Myocyte (in vitro differentiated cells): ENCODE measurements at places on chromosomes 7 and 10. TPM values are rescaled to one million over a fixed set of nuclear protein-coding genes. Genes with fewer than 3 reads are reported as not detected.
A peak's percentile ranks its signal among the peaks of the same experiment; 100 is the strongest.

- no peak for DNase-seq
These were observed 24.8 kb upstream of the MKI67 start for GRCh38 chr10:128151031-128151430.

DNA sequence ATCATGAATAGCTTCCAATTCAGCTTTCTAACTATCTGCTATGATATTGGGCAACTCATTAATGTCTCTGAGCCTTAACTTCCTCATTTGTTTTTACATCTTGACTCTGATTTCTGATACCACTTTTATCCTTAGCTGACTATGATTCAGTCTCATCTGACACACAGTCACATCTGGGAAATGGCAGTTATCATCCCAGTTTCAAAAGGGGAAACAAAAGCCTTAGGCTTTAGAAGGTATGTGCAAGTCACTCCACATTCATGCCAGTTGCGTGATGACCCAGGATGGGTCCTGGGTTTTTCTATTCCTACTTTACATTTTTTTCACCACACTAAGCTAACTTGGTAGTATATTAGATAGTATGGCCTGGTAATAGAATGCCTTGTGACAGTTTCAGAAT lies 12.7 kb downstream of the SCIN start:
- DNase-seq: peak; percentile 47

GRCh38 chr10:79331709-79332108 lies 15.6 kb upstream of the PPIF start:
- peak; percentile 41 for DNase-seq

DNA sequence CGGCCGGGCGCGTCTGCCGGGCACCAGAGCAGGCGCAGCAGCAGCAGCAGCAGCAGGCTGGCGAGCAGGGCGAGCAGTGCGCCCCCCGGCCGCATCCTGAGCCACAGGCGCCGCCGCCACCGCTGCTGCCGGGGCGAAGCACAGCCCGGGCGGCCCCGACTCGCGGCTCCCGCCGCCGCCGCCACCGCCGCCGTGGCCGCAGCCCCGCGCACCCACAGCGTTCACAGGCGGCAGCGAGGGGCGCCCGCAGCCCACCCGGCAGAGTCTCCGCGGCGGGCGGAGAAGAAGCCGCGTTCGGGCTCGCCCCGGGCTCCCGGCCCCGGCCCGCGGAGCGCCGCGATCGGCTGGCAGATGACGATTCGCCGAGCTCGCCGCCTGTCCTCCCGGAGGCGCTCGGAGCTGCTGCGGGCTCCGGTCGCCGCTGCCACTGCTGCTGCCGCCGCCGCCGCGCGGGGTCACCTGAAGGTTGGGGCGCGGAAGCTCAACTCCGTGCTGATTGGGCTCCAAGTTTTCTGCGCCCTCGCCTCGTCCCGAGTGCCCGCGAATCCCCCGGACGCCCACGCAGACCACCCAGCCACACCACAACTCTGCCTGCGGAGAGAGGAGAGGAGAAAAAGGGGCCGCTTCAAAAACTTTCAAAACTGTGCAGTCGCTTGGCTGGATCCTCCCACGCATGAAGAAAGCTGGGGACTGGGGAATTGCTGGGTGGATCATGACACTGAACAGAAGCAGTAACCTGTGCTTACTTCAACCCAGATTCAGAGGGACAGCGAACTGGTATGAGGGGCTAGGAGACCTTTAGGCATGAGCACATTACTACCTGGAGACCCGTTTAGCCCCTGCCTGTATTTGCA lies at the start of gene ST8SIA6:
TSS of gene ST8SIA6 (minus strand) at position 435 of the 854 bp plus-strand sequence. CDS start at position 95, 340 bp downstream.
- DNase-seq: peak; percentile 57

DNA sequence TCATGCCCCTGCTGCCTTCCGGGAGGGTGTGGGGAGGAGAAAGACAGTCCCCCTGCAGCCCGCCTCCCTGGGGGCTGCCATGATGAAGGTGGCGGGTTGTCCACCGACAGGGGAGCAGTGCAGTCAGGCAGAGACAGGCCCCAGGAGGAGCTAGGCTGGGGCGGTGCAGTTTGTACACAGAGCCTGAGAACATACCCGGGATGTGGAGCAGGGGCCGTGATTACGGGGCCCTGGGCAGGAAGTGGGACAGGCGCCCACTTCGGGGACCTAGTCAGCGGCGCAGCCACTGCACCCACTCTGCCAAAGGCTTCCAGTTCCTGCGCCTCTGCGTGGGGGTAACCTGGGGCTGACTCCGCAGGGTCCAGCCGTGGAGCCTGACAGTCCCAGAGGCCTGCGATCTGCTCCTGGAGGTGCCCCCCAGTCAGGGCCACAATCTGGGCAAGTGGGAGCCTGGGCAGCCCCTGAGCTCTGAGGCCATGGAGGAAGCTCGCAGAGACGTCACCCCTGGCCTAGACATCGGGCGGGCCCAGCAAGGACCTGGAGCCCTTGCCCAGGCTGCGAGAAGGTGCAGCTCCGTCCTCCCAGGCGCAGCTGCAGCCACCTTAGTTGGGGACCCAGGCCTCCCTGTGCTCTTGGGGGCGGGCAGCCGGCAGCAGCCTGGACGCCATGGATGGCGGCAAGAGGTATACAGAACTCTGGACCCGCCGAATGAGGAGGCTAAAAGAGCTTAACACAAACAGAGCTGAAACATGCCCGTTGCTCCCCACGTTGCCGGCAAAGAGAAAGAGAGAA lies 1356.8 kb downstream of the XPNPEP1 start:
- DNase-seq: no peak

GRCh38 chr10:12466704-12467305 lies 117.5 kb downstream of the CAMK1D start:
- peak; percentile 68 for DNase-seq

- peak; percentile 24 for DNase-seq
These were observed 994.4 kb upstream of the LRRTM3 start for GRCh38 chr10:65931291-65932070.

DNA sequence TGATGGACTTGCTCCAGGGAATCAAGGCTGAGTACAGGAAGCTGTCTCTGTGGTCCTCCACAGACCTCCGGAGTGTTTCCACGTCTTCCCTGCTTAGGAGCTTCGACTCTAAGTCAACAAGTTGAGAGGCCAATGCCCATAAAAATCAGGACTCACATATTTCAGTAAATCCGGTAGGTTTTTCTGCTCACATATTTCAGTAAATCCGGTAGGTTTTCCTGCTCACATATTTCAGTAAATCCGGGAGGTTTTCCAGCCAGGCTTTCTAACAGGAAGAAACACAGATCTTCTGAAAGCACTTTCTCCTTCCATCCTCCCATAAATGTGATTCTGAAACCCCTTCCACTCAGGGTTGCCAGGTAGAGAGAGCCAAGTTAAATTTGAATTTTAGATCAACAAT lies 340.1 kb upstream of the SHH start:
- no peak for DNase-seq

DNA sequence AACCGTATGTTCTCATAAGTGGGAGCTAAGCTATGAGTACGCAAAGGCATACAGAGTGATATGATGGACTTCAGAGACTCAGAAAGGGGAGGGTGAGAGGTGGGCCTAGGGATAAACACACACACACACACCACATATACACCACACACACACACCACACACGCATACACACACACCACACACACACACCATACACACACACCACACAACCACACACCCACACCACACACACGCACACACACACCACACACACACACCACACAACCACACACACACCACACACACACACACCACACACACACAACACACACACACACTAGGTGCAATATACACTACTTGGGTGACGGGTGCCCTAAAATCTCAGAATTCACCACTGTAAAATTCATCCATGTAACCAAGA lies 113.6 kb upstream of the ADAM12 start:
- DNase-seq: no peak

DNA sequence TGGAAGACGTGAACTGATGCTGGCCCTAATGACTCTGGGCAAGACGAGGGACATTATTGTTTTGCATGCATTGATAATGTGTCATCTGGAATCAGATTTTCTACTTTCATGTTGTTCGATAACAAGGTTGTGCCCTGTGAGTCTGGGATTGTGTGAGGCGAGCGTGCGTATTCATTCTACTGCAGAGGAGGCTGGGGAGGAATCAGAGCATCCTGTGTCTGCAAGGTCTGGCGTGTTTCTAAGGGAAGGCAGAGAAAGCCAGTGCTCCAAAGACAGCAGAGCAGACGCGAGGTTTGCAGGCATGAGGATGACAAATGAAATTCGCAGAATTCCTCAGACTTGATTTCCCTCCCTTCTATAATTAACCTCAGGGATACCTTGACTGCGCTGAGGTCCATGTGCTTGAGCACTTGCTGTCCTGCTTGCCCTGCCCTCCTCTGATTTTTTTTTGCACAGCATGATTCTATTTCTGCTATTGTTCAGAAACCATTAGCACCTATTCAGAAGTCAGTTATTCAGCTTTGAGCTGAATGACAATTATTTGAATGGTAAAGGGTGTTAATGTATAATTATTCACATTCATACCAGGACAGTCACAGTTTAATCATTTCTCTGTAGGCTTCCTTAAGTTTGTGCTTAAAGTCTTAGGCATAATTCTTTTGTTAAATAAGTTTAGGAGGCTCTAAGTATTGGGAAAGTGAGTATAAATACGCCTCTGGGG lies 233.6 kb downstream of the EBF3 start:
- DNase-seq: no peak

The CRYGN gene
- total RNA-seq: 0.16 TPM in 1 of 2 replicates, not detected in the other

GRCh38 chr10:76727038-76727437 lies 910.6 kb downstream of the KCNMA1 start:
- DNase-seq: no peak

GRCh38 chr7:101581891-101582290 lies 47.2 kb downstream of the MYL10 start:
- no peak for DNase-seq

The NRAP gene
- total RNA-seq: 4.1 and 5.6 TPM in 2 replicates

DNA sequence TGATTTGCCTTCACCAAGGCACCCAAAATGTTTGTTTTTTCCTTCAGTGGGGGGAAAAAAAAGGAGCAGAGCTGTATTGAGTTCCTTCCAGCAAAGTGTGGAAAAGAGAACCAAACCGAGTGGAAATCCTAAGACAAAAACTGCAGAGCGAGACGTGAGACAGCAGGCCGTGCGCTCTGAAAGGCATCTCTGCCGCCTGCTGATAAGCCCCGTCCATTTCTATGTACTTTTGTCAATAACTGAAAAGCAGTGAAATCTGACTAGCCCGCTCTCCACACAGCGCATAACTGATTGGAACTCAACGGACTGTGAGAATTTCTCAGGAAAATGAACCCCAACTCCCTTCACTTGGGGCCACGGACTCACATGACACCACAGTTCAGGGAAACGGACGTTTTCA lies 83.2 kb downstream of the COBL start:
- no peak for DNase-seq

DNA sequence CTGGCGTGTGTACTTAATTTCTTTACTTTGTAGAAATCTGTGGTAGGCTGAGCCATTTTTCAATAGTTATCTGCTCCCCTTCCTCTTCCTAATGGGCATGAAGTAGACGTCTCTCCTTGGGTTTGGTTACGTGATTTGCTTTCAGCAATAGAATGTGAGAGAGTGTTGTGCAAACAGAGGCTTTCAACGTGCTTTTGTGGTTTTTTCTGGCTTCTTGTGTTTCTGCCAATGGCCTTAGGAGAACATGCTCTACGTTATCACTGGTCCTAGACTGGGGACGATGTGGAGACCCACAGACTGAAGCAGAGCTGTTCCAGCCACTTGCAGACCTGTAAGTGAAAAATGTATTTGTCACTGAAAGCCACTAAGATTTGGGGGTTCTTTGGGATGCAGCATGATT lies 107.2 kb upstream of the NPTX2 start:
- peak; percentile 26 for DNase-seq

GRCh38 chr10:98354491-98354890 lies 60.5 kb downstream of the PYROXD2 start:
- no peak for DNase-seq

DNA sequence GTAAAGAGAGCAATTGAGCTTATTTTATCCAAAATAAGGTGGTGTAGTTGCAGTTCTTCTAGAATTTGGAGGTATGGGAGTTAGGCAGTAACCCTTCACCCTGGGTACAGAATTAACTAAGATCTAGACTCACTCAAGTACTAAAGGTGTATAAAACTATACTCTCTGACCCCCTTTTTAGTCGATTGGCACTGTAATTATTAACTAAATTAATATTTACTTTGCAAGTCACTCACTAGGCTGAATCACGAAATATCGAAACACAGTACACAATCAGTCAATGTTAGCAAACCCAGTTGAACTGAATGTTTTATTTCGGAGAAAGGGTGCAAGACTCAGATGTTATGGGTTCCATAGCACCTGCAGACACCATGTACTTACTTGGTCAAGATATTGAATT lies 14.6 kb upstream of the CYP2C19 start:
- DNase-seq: no peak

DNA sequence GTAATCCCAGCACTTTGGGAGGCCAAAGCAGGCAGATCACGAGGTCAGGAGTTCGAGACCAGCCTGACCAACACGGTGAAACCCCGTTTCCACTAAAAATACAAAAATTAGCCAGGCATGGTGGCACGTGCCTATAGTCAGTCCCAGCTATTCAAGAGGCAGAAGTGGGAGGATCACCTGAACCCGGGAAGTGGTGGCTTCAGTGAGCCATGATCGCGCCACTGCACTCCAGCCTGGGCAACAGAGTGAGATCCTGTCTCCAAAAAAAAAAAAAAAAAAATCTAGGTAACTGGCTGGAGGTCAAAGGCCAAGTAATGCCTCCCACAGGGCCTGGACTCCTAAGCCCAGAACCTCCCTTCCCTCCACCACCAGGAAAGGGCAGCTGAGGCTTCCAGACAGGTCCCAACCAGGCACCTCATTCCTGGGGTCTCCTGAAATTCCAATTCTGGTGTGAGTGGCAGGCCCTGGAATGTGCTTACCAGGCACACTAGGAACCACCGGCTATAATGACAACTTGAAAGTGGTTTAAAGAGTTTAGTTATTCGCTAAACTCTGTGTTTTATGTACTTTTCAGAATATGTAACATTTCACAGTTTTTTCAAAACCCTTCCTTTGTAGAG lies 86.9 kb upstream of the TNRC18 start:
- no peak for DNase-seq

The ADGRA1 gene
- total RNA-seq: 3.6 and 16.8 TPM in 2 replicates

DNA sequence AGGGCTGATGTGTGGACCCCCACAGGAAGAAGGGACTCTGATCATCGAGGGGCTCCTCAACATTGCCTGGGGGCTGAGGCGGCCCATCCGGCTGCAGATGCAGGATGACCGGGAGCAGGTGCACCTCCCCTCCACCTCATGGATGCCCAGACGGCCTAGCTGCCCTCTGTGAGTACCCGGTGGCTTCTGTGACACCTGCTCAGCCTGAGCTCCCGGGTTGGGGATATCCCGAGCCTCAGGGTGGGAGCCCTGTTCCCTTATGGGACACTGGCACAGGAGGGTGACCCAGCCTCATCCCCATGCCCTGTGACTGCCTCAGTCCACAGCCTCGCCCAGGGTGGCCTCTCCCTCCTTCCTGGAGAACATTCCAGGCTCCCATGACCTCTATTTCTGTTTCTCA lies 3.9 kb upstream of the DEPP1 start:
- peak; percentile 55 for DNase-seq

DNA sequence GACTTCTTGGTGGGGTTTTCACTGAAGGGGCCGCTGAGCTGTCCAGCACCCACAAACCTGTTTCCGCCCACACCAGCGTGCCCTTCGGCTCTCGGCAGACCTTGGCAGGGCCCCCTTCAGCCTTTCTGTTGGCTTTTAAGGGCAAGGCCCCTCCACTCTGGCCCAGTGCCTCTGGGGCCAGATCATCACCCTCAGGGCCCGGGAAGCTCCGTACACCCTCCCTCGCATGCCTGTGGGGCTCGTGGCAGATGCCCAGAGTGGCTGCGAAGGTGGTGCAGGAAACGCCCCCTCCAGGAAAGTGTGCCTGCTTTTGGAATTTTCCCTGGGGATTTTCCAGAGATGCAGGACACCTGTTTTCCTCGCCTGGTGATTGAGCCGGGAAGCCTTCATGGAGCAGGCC lies 7.0 kb downstream of the LHPP start:
- no peak for DNase-seq
